ENCODE measurements at places on chromosomes 16 and 17. TPM values are rescaled to one million over a fixed set of nuclear protein-coding genes. Genes with fewer than 3 reads are reported as not detected.

Gene GUCY2D
- not detected for total RNA-seq

Gene EPOP
- total RNA-seq: 33.6 TPM

- no peak for DNase-seq
Observed at GRCh38 chr16:87017371-87018012, 299.7 kb downstream of the C16orf95 start.

Gene TNFRSF17
- not detected for total RNA-seq

Gene GPRC5B
- 0.30 TPM for total RNA-seq

GRCh38 chr17:8991514-8992285 lies 26.2 kb upstream of the PIK3R5 start:
- DNase-seq: peak; percentile 58

Gene NDE1
- total RNA-seq: 115 TPM

Gene TMEM98
- not detected for total RNA-seq

Gene MILR1
- 0.49 TPM for total RNA-seq

Gene HP
- total RNA-seq: not detected

Gene HSD11B2
- 3.1 TPM for total RNA-seq

DNA sequence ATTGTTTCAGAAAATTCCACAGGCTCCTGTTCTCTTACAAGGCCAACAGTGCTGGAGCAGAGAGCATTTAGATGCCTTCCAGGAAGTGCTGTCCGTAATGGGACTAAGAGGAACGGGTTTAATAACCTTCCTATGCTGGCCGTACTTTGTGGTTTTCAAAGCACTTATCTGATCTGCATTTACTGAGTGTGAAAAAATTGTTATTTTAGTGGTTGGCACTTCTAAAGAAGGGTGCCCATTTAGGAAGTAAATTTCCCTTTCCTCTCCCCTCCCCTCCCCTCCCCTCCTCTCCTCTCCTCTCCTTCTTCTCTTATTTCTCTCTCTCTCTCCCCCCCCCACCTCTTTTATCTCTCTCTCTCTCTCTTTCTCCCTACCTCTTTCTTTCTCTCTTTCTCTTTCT lies 72.0 kb upstream of the DNAJA2 start:
- DNase-seq: no peak

- no peak for DNase-seq
Observed at GRCh38 chr16:65863236-65863635, 503.3 kb upstream of the CDH5 start.

GRCh38 chr17:82967268-82968032 lies 112.0 kb upstream of the METRNL start:
- DNase-seq: no peak

DNA sequence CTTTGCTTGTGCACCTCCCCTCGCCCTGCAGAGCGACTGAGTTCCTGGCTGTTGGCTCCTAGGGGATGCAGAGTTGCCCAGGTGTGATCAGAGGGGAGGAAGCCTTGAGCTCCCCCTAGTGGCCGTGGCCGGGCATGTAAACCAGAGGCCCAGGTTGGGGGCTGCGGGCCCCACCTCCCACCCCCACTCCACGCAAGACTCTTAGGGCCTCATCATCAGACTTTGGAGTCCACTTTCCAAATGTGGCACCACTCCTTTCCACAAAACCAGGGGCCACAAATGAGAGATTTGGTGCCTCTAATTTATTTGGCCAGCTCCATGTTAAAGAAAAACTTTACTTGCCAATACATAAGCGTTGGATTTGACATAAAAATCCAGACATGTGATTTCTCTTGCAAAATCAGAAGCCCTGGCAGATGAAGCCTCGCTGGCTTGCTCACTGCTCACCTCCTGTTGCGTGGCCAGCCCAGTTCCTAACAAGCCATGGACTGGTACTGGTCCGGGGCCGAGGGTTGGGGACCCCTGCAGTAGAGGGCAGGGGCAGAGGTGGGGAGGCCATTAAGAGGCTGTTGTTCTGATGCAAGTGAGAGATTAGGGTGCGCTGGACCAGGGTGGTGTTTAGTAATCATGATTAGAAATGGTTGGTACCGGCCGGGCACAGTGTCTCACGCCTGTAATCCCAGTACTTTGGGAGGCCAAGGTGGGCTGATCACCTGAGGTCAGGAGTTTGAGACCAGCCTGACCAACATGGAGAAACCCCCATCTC lies 28.7 kb upstream of the GAS7 start:
- DNase-seq: peak; percentile 33

GRCh38 chr16:17244872-17245551 lies 225.7 kb downstream of the XYLT1 start:
- no peak for DNase-seq

DNA sequence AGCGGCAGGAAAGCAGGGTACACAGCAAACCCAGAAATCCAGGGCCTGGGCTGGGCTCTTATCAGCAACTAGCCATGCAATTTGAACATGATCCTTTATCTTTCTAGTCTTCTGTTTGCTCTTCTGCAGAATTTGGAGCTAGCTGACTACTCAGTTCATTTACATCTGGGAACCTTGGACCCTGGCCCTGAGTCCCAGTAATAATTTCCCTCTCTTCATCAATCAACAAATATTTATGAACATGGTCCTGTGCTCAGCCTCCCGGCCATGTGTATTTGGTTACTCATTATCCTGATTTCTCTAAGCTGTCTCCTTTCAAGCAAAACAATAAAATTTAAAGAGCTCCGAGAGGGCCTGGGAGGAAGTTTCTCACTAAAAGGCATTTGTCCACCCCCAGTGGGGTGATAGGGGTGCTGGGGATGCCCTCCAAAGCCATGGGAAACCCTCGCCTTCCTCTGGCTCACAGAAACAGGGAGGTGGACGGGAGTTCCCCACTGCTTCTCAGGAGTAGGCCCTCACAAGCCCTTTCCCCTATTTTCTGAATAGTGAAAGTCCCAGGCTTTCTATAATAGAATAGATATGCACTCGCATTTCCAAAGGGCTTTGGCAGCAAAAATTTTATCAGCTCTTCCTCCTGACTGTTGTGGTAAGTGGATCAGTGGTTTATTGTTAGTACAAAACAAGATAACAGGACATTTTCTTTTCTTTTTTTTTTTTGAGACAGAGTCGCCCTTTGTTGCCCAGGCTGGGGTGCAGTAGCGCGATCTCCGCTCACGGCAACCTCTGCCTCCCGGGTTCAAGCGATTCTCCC lies 6.9 kb upstream of the WDR59 start:
- DNase-seq: no peak

DNA sequence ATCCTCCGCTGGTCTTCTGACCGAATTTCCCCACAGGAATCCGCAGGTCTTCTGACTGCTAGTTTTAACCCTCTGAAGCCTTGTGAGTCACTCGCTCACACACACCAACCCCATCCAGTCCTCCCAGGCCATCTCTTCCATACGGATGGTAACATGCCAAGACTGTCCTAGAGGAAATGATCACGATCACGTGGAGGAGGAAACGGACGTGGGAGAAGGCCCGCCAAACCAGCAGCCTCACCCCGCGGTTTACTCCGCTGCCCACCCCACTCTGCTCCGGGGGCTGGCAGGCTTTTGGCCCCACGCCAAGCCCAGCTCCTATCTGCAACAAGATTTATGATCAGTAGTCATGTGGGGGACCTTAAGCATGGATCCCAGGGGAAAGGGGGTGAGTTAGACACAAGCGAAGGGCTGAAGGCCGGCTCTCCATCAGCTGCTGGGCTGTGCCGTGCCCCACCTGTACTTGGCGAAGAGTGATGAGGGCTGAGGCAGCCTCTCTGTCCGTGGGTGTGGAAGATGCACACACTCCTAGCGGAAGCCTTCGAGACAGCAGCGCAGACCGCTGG lies 1.5 kb upstream of the FAAP100 start:
- DNase-seq: peak; percentile 28

GRCh38 chr17:45651145-45651709 lies 132.9 kb upstream of the CRHR1 start:
- no peak for DNase-seq

Gene EFNB3
- not detected for total RNA-seq

Gene ZNF750
- total RNA-seq: not detected

DNA sequence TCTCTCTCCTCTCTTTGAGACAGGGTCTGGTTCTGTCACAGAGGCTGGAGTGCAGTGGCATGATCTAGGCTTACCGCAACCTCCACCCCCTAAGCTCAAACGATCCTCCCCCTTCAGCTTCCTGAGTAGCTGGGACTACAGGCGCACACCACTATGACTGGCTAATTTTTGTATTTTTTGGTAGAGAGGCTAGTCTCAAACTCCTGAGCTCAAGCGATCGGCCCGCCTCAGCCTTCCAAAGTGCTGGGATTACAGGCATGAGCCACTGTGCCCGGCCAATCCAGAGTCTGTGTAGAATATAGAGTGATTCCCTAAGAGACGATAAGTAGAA lies 65.8 kb upstream of the RPH3AL start:
- DNase-seq: peak; percentile 56

DNA sequence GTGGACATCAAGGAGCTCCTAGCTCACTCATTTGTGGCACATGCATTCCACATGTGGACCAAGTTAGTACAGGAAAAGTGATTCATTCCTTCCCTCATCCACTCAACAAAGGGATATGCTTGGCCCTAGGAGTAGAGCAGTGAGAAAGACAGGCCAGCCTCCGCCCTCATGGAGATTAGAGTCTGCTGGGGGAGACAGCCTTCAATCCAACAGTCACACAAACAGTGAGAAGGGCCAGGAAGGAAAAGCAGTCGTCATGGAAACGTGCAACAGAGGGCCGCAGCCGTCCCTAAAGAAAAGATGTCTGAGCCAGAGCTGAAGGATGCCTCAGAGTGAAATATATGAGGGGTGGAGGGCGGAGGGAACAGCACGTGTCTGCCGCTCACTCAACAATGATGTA lies 109.9 kb downstream of the VPS53 start:
- DNase-seq: no peak

Gene CBX1
- 60.5 TPM for total RNA-seq

- DNase-seq: no peak
Observed at GRCh38 chr17:4728124-4728523, 3.1 kb upstream of the MED11 start.

GRCh38 chr17:65389426-65389825 lies 172.0 kb downstream of the AXIN2 start:
- no peak for DNase-seq

DNA sequence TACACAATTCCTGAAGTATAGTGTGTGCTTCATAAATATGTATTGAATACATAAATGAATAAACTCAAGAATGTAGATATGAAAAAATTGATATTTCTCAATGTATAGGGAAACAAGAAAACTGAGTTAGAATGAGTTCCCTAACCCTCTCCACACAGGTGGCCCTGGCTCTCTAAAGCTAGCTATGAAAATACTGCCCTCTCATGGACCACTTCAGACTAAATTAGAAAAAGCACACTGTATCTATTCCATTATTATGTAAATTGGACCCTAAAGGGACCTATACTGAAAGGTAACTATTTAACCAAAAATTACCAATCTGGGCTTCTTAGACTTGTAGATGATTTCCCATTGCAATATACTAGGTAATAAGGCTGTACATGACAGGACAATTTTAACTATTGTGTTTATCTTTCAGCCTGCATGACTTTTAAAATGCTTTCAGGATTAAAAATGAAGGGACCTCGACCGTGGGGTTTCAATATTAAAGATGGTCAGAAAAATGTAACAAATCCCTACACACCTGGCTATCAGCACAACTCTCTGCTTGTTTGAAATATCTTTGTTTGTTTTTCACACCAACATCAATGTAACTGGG lies 672.5 kb upstream of the KIF2B start:
- no peak for DNase-seq

DNA sequence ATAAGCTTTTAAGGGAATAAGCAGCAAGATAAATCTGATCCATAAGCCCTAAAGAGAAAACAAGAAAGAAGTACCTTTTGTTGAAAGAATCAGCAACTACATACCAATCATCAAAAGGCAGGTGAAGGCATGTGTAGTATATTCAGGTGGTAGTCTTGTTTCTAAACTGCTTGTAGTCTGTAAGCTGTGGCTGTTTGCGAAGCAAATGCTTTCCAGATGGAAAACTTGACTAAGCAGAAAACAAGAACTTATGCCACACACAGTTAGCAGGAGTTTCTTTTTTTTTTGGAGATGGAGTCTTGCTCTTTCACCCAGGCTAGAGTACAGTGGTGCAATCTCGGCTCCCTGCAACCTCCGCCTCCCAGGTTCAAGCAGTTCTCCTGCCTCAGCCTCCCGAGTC lies 5.7 kb downstream of the CBX1 start:
- no peak for DNase-seq

GRCh38 chr17:48555258-48556228 lies 10.6 kb upstream of the HOXB2 start:
- DNase-seq: no peak

Gene PTGES3L
- total RNA-seq: 1.8 TPM

GRCh38 chr16:79347277-79347676 lies 253.3 kb downstream of the MAF start:
- DNase-seq: no peak

GRCh38 chr17:4881761-4882555 lies 17.4 kb upstream of the C17orf107 start:
- peak; percentile 62 for DNase-seq

DNA sequence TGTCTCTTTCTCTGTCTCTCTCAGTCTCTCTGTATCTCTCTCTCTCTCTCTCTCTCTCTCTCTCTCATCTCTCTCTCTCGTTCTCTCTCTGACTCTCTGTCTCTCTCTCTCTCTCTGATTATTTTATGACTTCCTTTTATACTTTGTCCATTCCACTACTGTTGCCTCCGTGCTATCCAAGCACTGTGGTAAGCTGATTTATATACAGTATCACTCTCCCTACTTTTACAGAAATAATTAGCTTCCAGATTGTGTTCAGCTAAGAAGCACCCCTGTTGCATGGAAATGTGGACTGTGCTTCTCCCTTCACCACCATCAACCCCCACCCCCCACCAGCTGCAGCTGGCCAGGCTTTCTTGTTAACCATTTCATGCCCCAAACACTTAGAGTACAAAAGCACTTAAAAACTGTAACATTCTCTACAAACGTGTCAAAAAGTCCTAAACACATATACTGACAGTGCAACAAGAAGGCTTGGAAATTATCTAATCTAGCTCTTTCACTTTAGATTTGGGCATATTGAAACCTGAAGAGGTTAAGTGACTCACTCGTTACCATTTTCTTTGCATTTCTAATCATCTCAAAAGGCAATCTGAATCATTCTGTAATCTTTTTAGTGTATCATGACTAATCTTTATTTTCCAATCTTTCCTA lies 11.6 kb upstream of the TMEM100 start:
- DNase-seq: peak; percentile 11

DNA sequence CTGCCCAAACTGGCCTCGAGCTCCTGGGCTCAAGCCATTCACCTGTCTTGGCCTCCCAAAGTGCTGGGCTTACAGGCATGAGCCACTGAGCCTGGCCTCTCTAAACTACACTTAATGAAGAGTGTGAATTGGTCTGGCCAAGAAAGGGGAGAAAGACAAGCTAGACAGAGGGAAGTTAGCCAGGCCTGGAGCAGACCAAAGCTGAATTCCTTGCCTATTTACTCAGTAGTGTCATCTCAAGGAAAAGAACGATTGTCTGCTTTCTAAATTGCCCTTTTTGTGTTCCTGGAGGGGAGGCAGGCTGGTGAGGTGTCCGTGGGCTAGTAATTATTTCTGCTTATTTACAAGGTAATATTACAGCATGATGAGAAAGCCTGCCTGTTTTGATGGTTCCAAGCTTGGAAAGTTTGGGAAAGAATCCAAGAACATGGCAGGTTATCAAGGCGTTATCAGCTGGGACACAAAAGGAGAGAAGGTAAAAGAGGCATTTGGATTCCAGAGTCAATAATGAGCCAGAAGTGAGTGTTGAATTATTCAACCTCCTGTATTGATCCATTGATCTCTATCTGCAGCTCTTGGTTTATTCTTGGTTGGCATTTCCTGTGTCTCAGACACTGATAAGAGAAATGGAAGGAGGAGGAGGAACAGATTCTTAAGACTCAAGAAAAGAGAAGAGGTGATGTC lies 6.3 kb upstream of the CBFB start:
- no peak for DNase-seq

Gene SNTB2
- total RNA-seq: 6.1 TPM

- DNase-seq: no peak
Observed at GRCh38 chr16:84995663-84996062, 15.7 kb downstream of the ZDHHC7 start.

- DNase-seq: no peak
Observed at GRCh38 chr16:3646348-3646920, 8.1 kb upstream of the DNASE1 start.

Data from activated naive CD8-positive, alpha-beta T cell treated with anti-CD3 and anti-CD28 coated beads for 36 hours (primary cell).